ENCODE measurements at places on chromosomes 6 and 20.
A peak's percentile ranks its signal among the peaks of the same experiment; 100 is the strongest.

GRCh38 chr6:6984585-6985366, 123.0 kb upstream of the RREB1 start:
- H3K4me1 ChIP-seq: peaks cover 8% of the 10 kb centered on the region
- no peaks in the 10 kb centered on the region for H3K27me3 ChIP-seq
- no peak for DNase-seq
- no peak overlapping the region for H3K27ac ChIP-seq
- H3K36me3 ChIP-seq: no peaks in the 10 kb centered on the region
- no peak overlapping the region for H3K4me3 ChIP-seq

GRCh38 chr6:160004419-160005175, 35.7 kb downstream of the IGF2R start:
- H3K36me3 ChIP-seq: peaks cover 23% of the 10 kb centered on the region
- no peaks in the 10 kb centered on the region for H3K27me3 ChIP-seq
- peak overlapping the region; percentile 3 for H3K4me3 ChIP-seq
- H3K27ac ChIP-seq: no peak overlapping the region
- no peak for DNase-seq
- H3K4me1 ChIP-seq: peaks cover 9% of the 10 kb centered on the region

GRCh38 chr6:130743175-130743574, 84.0 kb upstream of the SMLR1 start:
- H3K36me3 ChIP-seq: no peaks in the 10 kb centered on the region
- H3K4me3 ChIP-seq: no peak overlapping the region
- no peak overlapping the region for H3K27ac ChIP-seq
- no peaks in the 10 kb centered on the region for H3K27me3 ChIP-seq

- peak overlapping the region; percentile 14 for H3K27ac ChIP-seq
- no peak overlapping the region for H3K4me3 ChIP-seq
- H3K27me3 ChIP-seq: no peaks in the 10 kb centered on the region
- H3K36me3 ChIP-seq: peaks cover 76% of the 10 kb centered on the region
Measured at GRCh38 chr6:160088069-160088783, 33.4 kb upstream of the SLC22A1 start.

GRCh38 chr6:2725999-2726567, 24.6 kb downstream of the MYLK4 start:
- H3K27me3 ChIP-seq: peaks cover 2% of the 10 kb centered on the region
- no peak overlapping the region for H3K4me3 ChIP-seq
- H3K36me3 ChIP-seq: peaks cover 8% of the 10 kb centered on the region

GRCh38 chr6:111540681-111541025, 57.6 kb upstream of the REV3L start:
- DNase-seq: no peak
- H3K27me3 ChIP-seq: no peaks in the 10 kb centered on the region
- peak overlapping the region; percentile 2 for H3K27ac ChIP-seq
- H3K4me3 ChIP-seq: no peak overlapping the region
- H3K4me1 ChIP-seq: peaks cover 45% of the 10 kb centered on the region
- H3K36me3 ChIP-seq: no peaks in the 10 kb centered on the region

DNA sequence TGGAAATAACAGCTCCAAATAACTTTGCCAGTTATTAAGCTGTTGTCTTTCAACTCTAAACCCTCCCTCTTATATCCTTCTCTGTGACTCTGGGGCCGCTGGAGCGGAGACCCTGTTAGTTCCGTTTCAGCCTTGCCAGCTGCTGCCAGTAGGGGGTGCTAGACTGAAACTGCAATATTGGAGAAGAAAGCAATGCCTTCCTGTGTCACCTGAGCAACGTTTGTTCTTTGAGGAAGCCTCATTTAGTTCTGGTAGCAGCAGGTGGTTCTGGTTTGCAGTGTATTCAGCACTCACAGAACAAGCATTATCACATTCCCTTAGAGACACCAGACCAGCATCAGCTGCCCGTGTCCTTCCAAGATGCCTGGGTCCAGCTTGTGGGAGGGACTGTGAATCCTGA, 22.9 kb upstream of the JAG1 start:
- H3K27me3 ChIP-seq: peaks cover 4% of the 10 kb centered on the region
- peak; percentile 77 for DNase-seq
- no peaks in the 10 kb centered on the region for H3K36me3 ChIP-seq
- H3K4me1 ChIP-seq: peaks cover 11% of the 10 kb centered on the region
- no peak overlapping the region for H3K27ac ChIP-seq

DNA sequence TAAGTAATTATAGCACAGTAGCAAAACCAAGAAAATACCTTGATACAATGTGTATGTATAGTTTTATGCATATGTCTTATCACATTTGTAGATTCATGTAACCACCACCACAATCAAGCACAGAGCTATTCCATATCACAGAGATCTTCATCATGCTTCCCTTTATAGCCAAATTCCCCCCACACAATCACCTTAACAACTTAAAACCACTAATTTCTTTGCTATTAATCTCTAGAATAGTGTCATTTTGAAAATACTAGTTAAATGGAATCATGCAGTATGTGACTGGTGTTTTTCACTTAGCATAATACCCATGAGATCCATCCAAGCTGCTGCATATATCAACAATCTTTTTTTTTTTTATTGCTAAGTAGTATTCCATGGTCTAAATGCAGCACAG, 8.2 kb downstream of the HLA-DRA start:
- H3K27me3 ChIP-seq: peaks cover 23% of the 10 kb centered on the region
- no peaks in the 10 kb centered on the region for H3K4me1 ChIP-seq
- H3K4me3 ChIP-seq: no peak overlapping the region
- peaks cover 10% of the 10 kb centered on the region for H3K36me3 ChIP-seq

All from WTC11 (cell line).